ENCODE measurements at places on chromosomes 16 and 17.

DNA sequence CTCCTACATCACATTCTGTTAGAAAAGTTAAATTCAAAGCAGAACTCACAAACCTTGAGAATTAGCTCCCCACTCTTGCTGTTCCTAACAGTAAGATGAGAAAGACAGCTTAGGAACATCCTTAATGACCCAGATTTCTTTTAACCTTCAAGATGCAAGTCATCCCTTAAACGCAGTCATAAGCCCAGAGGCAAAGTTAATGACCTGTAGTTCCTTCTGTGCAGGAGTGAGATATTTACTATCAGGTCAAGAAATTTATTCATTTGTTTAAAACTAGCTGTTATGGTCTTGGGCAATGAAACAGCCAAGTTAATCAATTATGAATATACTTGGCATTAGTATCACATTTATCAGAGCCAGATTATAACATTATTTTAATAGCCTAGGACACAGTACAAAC is 37.1 kb downstream of the NXPH3 start:
- no peak for DNase-seq

- no peak for DNase-seq
Observed at GRCh38 chr16:49574826-49575225, 201.2 kb downstream of the C16orf78 start.

DNA sequence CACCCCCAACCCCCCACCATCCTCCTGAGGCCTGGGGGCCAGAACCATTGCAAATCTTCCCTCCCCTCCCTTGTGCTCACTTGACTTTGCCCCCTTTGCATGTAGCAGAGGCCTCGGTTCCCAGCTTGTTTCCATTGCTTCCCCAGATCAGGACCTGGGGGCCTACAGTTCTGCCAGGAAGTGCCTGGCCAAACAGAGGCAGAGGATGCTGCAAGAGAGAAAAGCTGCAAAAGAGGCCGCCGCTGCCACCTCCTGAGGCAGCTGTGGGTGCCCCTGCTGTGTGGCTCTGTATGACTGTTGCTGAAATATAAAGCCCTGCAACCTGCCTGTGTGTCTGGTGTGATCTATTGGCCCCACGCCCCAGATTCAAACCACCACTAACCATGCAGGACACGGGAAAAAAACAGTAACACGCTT is 2.3 kb downstream of the NDUFB10 start:
- no peak for DNase-seq

DNA sequence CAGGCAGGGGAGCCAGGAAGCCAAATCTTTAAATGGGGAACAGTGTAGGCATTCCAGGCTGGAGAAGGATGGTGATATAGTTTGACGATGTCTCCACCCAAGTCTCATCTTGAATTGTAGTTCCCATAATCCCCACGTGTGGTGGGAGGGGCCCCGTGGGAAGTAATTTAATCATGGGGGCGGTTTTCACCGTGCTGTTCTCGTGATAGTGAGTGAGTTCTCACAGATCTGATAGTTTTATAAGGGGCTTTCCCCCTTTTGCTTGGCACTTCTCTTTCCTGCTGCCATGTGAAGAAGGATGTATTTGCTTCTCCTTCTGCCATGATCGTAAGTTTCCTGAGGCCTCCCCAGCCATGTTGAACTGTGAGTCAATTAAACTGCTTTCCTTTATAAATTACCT is 28.8 kb downstream of the GINS3 start:
- DNase-seq = no peak

DNA sequence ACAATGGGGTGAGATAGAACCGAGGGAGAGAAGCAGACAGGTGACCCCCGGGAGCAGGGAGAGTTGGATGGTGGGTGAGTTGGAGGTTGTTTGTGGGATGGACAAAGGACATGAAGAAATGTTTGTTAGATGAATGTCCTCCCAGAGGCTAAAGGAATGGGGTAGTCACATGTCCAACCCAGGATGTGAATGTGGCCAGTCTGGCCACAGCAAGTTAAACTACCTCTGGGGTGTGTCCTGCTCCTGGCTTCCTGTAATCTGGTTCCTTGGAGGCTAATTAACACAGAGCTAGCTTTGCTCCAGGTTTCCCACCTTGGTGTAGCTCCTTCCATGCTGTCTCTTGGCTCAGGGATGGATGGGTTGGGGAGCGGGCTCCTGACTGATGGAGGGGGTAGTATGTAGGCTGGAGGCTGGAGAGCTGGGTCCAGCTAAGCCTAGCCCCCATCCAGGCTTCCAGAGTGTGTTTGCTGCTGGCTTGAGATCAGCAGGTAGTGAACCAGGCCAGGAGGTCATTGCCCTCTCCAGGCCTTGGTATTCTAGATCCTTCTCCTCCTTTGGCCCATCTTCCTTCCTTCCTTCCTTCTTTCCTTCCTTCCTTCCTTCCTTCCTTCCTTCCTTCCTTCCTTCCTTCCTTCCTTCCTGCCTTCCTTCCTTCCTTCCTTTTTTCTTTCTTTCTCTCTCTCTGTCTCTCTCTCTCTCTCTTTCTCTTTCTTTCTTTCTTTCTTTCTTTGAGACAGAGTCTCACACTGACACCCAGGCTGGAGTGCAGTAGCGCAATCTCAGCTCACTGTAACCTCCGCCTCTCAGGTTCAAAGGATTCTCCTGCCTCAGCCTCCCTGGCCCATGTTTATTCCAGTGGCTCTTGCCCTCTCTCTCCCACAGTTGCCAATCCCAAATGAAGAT is 28.0 kb upstream of the UBE2G1 start:
- no peak for DNase-seq

- peak; percentile 71 for DNase-seq
Observed at GRCh38 chr16:2500918-2501750, 12.6 kb upstream of the ATP6V0C start.

- peak; percentile 66 for DNase-seq
Observed at GRCh38 chr17:8158267-8159031, 4.3 kb downstream of the VAMP2 start.

DNA sequence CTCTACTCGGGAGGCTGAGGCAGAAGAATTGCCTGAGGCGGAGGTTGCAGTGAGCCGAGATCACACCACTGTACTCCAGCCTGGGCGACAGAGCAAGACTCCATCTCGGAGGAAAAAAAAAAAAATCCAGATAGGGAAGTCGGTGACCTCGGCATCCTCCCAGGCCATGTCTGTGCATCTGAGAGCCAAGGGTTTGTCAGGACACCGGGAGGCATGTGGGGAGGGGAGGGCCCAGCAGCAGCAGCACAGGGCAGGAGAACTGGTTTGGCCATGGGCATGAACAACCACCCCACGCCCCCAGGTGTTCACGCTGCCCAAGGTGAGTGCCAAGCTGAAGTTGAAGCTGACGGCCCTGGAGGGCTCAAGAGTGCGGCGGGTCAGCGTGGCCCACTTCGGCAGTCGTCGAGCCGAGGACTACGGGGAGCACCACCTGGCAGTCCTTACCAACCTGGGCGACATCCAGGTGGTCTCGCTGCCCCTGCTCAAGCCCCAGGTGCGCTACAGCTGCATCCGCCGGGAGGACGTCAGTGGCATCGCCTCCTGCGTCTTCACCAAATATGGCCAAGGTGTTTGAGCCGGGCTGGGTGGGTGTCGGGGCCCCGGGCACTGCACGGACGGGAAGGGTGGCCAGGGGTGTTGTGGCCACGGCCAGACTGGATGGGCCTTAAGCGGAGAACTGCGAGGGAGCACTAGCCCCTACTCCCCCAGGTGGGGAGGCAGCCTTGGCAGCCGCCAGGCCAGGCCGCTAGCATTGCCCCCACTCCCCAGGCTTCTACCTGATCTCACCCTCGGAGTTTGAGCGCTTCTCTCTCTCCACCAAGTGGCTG is 14.7 kb upstream of the MYO15B start:
- DNase-seq = no peak

DNA sequence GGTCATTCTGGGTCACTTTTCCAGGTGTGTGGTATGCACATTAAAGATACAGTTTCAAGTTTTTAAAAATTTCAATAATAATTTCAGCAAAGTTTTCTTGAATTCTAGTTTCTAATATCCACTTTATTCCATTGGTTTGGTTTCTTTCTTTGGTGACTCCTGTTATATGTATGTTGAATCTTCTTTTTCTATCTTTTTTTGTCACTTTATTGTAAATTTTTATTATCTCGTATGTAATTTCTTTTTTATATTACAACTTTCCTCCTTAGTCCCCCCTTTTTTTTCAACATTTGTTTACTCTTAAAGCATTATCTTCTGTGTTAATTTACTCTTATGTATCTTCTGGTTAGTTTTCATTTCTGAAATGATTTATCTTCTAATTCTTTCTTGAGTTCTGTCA is 57.5 kb downstream of the NF1 start:
- no peak for DNase-seq

GRCh38 chr17:61087024-61087423 is 312.6 kb upstream of the TBX2 start:
- DNase-seq = no peak

DNA sequence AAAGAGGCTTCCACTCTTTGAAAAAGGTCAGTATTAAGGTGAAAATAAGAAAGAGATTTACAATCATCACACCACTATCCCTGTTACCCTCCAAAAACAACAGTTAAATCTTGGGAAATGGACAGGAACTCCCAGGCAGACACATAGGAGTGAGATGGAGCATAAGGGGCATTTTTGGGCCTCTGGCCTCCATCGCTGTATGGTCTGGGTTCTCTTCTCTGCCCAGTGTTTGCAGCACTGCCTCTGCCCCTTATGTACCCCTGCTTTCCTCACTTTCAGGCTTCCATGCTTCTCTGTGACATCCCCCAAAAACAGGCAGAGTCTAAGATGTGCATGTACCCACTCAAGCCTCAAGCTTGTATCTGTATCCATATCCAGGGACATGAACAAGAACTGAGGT is 630 bp upstream of the HOXB2 start:
- no peak for DNase-seq

- DNase-seq = no peak
Observed at GRCh38 chr17:47278561-47278960, 24.9 kb downstream of the ITGB3 start.

- no peak for DNase-seq
Observed at GRCh38 chr16:58236831-58237230, 38.9 kb upstream of the CSNK2A2 start.

- DNase-seq = no peak
Observed at GRCh38 chr17:6910987-6911603, 79.6 kb upstream of the TEKT1 start.

- no peak for DNase-seq
Observed at GRCh38 chr16:29811170-29811895, 660 bp upstream of the PRRT2 start.

GRCh38 chr17:44081681-44082080 is 11.1 kb downstream of the G6PC3 start:
- DNase-seq = no peak

- DNase-seq = no peak
Observed at GRCh38 chr16:64311241-64311640, 810.6 kb downstream of the CDH11 start.

- DNase-seq = no peak
Observed at GRCh38 chr17:8275421-8276290, 12.8 kb upstream of the RANGRF start.

- no peak for DNase-seq
Observed at GRCh38 chr17:3695129-3695722, 729 bp downstream of the P2RX5 start.

- DNase-seq = no peak
Observed at GRCh38 chr16:24819462-24820040, 26.2 kb upstream of the SLC5A11 start.

GRCh38 chr17:48144976-48145798 is 37.6 kb downstream of the SNX11 start:
- no peak for DNase-seq

- no peak for DNase-seq
Observed at GRCh38 chr17:37440424-37440823, 33.7 kb downstream of the TADA2A start.

GRCh38 chr16:87608400-87608985 is 6.2 kb downstream of the JPH3 start:
- peak; percentile 32 for DNase-seq

DNA sequence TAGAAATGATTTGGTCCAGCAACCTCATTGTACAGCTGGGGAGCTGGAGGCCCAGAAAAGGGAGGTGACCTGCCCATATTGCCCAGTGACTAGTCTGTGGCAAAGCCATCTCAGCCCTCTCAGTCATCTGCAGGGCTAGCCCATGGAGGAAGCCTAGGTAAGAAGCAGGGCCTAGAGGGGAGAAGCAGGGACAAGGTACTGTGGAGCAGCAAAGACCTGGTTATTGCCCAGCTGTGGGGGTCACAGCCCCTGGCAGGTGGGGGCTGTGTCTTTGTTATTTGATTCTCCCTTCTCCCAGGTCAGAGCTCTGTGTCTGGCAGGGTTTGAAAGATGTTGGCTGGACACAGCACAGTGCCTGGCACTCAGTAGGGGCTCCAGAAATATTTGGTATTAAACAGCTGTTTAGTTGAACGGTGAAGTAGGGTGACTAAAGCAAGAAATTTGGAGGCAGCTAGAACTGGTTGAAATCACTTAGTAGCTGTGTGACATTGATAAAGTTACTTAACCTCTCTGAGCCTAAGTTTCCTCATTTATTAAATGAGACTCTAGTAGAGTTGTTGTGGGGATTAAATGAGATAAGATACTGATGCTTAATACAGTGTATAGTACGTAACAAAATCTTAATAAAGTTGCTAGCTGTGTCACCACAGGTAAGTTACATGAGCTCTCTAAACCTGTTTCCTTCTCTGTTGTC is 17.3 kb downstream of the CCR7 start:
- DNase-seq = no peak

DNA sequence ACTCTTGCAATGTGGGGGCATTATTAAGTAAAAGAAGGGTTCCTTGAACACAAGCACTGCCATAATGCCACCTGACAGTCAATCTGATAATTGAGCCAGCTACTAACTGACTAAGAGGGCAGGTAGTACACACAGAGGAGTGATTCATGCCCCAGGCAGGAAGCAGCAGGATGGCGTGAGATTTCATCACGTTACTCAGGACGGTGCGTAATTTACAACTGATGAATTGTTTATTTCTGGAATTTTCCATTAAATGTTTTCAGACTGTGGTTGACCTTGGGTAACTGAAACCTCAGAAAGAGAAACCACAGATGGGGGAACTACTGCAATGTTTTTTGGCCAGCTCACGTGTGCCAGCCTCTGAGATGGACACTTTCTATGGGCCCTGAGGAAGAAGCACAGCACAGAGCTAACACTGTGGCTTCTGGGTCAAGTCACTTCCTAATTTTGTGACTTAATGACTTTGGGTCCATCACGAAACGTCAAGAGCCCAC is 46.7 kb downstream of the C17orf67 start:
- DNase-seq = no peak

DNA sequence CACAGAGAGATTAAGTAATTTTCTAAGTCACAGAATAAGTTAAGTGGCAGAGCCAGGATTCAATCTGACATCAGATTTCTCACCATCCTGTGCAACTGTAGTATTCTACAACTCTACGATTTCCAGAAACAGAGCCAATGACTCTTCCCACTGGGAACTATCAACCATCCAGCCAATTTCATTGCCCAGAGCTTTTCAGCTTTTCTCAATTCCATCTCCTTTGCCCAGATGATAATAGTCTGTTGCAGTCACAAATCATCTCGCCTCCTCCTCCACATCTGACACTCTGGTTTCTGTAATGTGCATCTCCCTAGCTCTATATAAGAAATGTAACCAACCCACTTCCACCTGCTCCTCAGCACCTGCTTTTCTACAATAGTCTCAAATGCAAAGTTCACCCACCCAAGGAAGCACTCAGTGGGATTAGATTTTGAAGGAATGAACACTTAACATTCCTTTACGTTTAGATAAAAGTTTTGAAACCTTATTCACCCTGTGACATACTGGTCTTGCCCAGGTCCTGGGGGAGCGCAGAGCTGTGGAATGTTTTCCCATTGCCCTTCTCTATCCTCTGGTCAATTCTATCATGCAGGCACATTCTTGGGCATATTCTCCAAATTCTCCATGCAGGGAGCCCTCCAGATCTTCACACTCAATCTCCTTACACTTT is 167.8 kb upstream of the ASIC2 start:
- DNase-seq = no peak

Data from T-cell (primary cell).